NAMALWA (cell line): ENCODE measurements at places on chromosomes 4 and X.
A peak's percentile ranks its signal among the peaks of the same experiment; 100 is the strongest.

DNA sequence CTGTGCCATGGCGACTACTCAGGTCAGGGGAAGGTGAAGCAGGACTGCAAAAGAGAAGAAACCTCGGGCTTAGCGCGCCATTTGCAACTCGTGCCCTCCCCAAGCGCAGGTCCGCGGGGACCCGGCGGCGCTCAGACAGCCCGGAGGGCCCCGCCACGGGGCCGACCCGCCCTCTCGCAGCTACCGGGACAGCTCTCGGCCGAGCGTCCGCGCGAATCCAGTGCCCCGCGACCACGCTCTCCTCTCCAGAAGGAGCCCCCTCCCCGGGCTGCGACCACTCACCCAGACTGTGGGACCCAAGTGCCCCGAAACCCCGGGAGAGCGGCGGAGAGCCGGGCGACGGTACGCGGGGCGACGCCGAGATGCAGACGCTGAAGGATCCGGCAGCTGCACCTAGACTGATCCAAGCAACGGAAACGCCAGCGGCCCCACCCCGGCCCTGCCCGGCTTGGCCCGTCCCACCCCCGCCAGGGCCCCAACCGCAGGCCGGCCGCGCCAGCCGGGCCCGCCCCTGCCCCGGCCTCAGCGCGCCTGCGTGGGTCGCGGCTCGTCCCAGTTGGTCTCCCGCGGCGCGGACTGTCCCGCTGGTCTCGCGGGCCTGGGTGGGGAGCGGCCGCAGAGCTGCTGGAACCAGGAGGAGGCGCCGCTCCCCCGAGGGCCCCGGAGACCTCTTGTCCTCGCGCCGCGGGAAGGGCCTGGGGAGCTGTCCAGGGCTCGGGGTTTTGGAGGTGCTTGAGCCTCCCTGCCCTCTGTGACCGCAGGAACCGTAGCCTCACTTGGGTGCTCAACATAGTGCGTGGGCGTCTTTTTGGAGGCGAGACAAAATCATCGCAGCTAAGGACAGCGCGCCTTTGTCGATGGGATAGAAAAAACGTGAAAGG is at the start of gene ANXA5:
Gene ANXA5, minus strand, starts transcription at position 400 of the 881 bp plus-strand sequence. Its CDS starts 391 bp downstream, at position 9.
- DNase-seq = peak; percentile 82

- DNase-seq = peak; percentile 42
Measured at GRCh38 chr4:71004281-71004851, 10.9 kb downstream of the DCK start.

DNA sequence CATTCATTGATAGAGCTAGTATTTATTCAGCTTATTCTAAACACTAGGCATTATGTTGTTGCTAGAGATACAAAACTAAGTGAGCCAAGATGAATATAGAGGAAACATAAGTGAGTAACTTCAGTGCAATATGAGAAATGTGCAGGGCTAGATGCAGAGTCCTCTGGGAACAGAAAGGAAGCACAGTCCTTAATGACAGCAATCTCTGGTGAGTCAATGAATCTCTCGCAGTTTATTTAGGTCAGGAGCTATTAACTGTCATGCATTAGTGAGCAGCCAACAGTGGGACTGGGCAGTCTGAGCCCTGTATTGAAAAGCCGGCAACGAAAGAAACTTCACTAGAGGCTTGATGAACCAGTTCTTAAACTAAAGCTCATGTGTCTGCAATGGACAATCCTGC is 598.1 kb upstream of the MAGEB2 start:
- no peak for DNase-seq

DNA sequence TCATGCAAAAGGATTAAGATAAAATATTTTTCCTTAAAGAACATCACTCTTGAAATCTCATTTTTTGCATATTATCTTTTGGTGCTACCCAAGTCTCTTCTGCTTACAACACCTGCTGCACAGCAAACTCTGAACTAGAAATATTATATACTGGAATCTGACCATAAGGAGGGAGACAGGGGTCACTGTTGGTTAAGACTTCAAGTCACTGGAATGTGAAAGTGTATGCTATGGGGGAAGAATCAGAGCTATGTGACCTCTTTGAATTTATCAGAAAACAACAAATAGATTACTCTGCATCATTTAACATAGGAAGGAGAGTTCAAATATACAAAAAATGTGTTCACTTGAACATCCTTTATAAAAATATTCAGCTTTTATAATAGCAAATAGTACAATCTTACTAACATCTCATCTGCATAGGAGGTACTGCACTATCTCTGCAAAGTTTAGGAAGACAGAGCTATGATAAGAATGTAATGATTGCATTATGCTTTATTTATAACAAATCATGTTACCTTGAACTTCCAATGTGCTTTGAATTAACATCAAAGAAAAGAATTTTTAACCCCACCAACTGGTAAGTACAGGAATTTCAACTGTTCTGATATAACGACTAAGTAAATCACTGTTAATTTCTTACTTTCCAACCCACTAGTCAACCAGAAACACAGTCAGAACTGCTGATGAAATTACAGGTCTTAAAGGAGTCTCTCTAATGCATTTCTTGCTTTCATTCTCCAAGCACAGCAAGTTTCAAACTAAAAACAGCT is 69.8 kb downstream of the ZNF827 start:
- peak; percentile 28 for DNase-seq

DNA sequence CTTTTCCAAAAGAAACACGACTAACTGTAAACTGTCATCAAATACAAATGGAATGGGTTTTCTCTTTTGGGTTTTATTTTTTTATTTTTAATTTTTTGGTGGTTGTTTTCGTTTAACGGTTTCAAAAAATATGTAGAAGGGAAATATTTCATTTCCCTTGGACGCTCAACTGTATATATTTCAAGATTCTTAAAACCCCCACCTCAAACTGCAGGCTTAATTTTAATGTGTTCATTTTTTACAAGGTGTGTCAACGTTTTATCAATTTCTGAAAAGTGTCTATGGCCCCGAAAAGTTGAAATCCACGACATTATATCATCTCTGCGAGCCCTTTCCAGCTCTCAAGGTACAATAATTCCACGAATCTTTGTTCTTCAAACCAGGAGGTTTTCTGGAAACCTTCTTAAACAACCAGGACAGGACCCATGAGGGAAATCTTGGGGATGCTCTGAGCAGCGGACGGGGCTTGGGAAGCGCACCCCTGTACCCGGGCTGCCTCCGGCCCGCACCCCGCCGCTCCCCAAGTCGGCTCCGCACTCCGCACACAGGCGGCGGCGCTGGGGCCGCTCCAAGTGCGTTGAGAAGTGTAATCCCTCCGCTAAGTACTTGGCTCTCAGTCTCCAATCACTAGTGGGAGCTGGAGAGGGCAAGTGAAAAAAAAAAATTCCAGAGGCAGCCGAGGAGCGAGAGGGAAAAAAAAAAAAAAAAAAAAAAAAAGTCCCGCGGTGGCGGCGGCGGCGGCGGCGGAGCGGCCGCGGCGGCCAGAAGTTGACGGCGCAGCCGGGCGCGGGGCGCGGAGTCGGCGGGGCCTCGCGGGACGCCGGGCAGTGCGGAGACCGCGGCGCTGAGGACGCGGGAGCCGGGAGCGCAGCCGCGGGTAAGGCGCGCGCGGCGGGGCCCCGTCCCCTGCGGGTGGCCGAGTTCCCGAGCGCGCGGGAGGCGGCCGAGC is at the start of gene BMPR1B:
Gene BMPR1B, plus strand, starts transcription at position 764 of the 949 bp plus-strand sequence. CDS start 346,470 bp downstream, outside the sequence.
- no peak for DNase-seq

- DNase-seq = no peak
Measured at GRCh38 chrX:133297284-133297683, 79.1 kb upstream of the TFDP3 start.

DNA sequence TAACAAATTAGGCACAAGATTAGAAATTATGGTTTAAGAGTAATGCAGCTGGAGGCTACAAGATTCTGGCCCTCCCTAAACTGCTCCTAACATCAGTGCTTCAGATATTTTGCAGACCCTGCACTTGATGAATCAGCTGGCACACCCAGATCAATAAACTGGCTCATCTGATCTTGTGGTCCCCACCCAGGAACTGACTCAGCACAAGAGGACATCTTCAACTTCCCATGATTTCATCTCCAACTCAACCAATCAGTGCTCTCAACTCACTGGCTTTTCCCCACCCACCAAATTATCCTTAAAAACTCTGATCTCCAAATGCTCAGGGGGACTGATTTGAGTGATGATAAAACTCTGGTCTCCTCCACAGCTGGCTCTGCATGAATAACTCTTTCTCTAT is 21.7 kb upstream of the TMEM33 start:
- DNase-seq = no peak

DNA sequence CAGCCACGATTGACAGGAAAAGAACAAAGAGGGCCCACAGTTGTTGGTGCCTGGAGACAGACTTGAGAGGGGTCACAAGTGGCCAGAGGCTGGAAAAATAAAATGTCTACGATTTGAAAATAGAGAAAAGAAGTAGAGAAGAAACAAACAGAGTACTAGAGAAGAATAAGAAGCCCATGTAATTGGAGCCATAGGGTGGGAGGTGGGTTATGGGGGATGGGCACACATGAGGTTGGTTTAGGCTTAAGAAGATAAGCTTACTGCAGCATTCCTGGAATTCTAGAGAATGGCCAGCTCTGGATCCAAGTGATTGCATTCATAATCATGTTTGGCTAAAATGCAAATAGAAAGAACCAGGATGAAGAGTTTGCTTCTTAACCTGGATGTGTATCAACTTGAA is 210.7 kb downstream of the MAML3 start:
- no peak for DNase-seq

- peak; percentile 94 for DNase-seq
Measured at GRCh38 chr4:1511441-1512041, 105.3 kb upstream of the NKX1-1 start.

GRCh38 chr4:110823251-110823650 is 200.4 kb upstream of the PITX2 start:
- DNase-seq = no peak

- peak; percentile 35 for DNase-seq
Measured at GRCh38 chr4:150181536-150181935, 103.3 kb downstream of the DCLK2 start.

DNA sequence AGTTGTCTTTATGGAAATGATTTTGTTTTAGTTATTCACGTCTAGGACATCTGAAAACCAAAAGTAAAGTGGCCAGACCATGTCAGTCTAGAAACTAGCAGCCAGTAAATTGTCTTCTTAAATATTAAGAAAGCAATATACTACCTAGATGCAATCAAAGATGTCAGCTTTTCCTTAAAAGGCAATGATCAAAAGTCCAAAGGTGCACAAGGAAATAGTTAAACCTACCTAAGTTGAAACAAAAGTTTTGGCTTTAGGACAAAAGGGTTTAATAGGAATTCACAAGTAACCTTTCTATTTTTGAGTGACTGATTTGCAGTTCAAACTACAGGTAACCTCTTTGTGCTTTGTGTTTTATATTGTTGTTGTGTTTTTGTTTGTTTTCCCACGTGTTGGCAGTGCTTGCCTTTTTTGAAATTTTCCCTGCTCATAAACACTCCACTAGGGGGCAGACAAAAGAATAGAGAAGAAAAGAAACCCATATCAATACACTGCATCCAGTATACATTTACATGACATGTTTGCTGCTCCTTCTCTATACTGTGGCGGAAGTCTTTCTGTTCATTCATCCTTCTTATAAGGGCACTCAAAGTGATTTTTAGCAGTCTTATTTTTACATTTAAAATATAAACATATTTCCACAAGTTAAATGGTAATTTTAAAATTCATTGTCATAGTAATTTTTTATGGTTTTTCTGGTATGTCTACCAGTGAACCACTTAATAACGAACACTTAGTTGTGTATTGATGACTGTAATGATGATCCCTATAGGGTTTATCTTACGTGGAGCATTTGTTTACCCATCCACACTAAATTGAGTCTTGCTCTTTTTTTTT is 62.7 kb downstream of the GAB1 start:
- peak; percentile 88 for DNase-seq

DNA sequence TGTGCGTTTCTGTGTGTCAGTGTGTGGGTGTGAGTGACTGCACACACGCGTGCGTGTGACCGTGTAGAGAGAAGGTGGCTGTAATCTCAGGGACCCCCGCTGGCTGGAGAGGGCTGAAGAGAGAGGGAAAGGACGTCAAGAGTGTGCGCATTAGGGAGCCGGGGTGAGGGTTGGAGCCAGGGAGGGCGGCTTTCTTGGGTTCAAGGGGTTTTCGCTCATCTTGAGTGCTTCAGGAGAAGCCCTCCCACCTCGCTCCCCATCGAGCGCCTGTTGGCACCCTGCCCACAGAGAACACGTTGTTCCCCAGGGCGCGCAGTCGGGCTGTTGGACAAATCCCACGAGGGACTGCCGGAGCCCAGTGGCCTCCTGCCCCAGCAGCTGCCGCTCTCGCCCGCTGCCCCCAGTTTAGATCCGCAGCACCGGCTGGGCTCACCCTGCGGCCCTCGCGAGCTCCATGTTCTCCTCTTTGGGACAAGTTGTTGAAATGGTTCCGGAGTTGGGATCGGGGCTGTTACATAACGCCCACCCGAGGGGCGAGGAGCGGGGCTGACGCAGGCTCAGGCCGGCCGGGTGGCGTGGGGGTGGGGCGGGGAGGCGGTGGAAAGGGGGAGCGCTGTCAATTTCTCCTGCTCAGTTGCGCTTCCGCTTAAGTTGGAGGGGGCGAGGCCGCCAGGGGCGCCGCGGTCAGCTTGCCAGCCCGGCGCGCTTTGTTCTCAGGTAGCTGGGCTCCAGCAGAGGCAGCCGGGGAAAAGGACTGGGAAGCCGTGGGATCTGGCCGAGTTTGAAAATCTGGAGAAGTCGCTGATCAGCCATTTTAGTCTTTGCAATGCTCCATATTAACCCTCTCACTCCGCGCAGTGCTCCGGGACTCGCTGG is 1.6 kb downstream of the GRIA2 start:
- DNase-seq = no peak

- DNase-seq = no peak
Measured at GRCh38 chrX:30364229-30364628, 55.0 kb upstream of the NR0B1 start.

DNA sequence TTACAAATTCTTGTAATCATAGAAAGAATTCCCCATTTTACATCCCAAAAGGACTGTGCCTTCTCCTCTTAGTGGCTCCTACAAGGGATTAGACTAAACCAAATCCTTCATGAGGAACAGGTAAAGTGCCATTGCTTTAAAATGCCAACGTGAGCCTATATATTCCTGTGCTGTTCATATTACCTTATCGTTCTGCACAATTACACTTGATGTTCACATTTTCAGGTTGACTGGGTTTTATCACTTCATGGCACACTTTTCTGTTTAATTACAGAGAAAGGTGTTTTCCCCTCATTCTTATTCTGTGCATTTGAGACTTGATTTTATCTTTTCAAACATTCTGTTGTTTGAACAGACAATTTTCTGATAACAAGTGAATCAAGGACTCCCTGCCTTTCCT is 645.6 kb upstream of the FTHL17 start:
- DNase-seq = no peak

- DNase-seq = no peak
Measured at GRCh38 chrX:38326086-38326485, 1.2 kb downstream of the RPGR start.

GRCh38 chr4:11232015-11232414 is 196.7 kb downstream of the HS3ST1 start:
- DNase-seq = no peak

DNA sequence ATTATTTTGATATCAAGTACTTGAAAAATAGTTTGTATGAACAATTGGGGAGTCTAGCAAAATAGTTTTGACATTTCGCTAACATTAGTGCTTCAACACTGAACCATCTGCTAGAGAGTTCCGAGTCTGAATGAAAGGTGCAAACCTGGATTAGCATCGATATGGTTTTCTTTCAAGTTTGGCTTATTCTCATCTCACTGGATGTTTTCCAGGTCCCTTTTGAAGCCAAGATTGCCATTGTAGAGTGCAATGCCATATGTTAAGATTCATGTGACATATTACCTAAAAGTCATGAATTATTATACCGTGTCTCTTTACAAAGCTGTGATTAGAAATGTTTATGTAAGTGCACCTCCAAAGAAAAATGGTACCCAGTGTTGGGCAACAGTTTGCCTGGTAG is 36.8 kb upstream of the NAA11 start:
- DNase-seq = no peak
